ENCODE measurements at places on chromosomes 6 and 20.

DNA sequence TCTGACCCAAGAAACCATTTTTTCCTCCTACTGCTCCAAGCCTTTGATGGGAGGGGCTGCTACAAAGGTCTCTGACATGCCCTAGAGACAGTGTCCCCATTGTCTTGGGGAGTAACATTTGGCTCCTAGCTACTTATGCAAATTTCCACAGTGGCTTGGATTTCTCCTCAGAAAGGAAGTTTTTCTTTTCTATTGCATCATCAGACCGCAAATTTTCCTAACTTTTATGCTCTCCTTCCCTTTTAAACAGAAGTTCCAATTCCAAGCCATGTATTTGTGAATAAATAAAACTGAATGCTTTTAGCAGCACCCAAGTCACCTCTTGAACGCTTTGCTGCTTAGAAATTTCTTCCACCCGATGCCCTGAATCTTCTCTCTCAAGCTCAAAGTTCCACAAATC, 51.0 kb downstream of the SLC22A2 start:
- no peak for DNase-seq

- peak; percentile 42 for DNase-seq
These were observed 33.8 kb upstream of the IGF2R start for GRCh38 chr6:159935065-159935464.

- no peak for DNase-seq
These were observed 800 bp downstream of the RWDD2A start for GRCh38 chr6:83193747-83194566.

DNA sequence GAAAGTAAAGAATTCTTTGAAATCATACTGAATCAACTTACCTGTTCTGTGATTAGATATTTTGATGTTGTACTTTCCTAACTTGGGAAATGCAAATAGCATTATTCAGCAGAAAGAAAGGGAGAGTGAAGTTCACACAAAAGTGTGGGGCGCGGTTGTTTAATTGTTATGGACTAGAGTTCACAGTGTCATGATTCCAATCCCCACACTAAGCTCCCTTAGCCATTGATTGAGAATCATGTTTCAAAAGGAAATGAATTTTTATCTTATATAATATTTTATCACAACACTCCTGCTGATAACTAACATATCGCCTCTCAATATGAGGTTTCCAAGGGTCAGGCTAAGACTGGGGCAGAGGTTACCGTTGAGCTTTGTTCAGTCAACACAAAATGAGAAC, 3.0 kb upstream of the GSTA5 start:
- DNase-seq: no peak

- DNase-seq: no peak
These were observed 54.8 kb upstream of the ADGRG6 start for GRCh38 chr6:142246960-142247359.

GRCh38 chr20:64036346-64037198, 590 bp downstream of the C20orf204 start:
- DNase-seq: peak; percentile 17

- peak; percentile 55 for DNase-seq
These were observed 284.5 kb downstream of the HTR1B start for GRCh38 chr6:77178821-77179220.

- peak; percentile 17 for DNase-seq
These were observed 572 bp downstream of the SLC2A4RG start for GRCh38 chr20:63740070-63740626.

DNA sequence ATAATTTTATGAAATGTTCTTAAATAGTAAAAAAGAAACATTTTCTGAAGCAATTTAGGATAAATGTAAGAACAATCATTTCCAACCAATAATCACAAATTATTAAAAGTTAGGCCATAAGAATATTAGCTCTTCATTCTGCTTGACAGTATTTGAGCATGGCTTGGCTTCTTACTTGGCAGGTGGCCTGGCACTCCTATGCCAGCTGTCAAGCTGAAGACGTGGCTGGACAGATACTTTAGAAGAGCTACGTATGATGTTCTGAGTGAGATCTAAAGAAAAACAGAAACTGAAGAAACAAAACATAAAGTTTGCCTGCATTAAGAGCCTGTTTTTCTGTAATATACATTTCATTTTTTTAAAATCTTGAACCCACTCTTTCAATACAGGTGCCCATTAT, 438.9 kb downstream of the GRIK2 start:
- DNase-seq: no peak

DNA sequence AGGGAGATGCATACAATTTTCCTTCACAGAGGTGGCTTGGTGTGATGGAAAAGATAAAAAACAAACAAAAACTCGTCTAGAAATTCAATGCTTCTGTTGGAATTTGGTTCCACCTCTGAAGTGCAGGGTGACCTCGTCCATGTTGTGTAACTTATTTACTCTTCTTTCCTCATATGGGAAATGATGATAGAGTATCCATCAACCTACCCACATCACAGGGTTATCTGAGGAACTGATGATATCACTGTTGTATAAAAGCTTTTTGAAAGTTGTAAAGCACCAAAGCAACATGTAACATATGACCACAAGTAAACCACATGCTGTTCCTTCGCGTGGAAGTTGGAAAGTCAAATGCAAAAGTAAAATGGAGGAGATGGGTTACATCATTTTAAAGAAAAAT, 212.0 kb upstream of the SGK1 start:
- DNase-seq: peak; percentile 68

GRCh38 chr20:50359607-50360217, 150.5 kb upstream of the PTPN1 start:
- no peak for DNase-seq

GRCh38 chr20:63100174-63100925, 93.6 kb upstream of the BHLHE23 start:
- DNase-seq: no peak

GRCh38 chr6:6758915-6759654, 170.6 kb downstream of the LY86 start:
- peak; percentile 57 for DNase-seq

GRCh38 chr6:39269961-39270360, 40.7 kb upstream of the KCNK5 start:
- no peak for DNase-seq
